Activated CD4-positive, CD25-positive, alpha-beta regulatory T cell (primary cell): ENCODE measurements at places on chromosomes 1 and 21.

GRCh38 chr1:201499191-201499590, 7.7 kb downstream of the CSRP1 start:
- no peak for DNase-seq

- no peak for DNase-seq
These were observed 11.0 kb downstream of the HYI start for GRCh38 chr1:43442756-43443155.

GRCh38 chr21:34143685-34144182, 70.4 kb downstream of the MRPS6 start:
- DNase-seq = no peak

DNA sequence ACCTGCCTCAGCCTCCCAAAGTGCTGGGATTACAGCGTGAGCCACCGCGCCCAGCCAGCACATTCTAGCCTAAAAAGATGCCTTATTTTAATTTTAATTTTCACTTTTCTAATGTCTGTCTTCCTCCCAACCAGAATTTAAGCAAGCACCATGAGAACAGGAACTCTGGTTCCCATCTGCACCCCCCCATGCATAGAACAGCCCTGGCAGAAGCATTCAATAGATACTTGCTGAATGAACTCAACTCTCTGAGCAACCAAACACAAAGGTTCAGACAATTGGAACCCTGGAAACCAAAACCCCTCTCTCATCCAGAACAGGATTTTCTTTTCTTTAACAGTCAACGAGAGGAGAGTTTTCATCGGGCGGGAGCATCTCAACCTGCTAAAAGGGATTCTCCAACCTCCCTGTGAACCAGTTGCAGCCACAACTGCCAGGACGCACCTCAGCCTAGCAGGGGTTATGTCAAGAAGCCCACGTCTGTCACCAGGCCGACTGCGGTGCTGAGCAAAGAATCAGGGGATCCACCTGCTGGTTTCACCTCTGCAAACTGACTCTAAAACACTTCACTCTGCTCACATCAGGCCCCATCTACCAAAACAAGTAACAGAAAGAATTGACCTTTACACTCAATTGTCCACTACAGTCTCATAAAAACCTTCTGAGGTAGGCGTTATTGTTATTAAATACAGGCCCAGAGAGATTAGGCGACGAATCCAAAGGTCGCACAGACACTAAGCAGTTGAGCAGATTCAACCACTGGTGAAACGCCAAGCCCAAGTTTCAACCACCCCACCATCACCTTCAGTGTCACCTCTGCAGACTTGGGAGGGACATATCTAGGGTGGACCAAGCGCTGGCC, 1.7 kb downstream of the KIAA2013 start:
- no peak for DNase-seq

GRCh38 chr1:59309392-59309791, 12.5 kb downstream of the FGGY start:
- no peak for DNase-seq

GRCh38 chr1:19824541-19824940, 9.5 kb upstream of the RNF186 start:
- DNase-seq = no peak

DNA sequence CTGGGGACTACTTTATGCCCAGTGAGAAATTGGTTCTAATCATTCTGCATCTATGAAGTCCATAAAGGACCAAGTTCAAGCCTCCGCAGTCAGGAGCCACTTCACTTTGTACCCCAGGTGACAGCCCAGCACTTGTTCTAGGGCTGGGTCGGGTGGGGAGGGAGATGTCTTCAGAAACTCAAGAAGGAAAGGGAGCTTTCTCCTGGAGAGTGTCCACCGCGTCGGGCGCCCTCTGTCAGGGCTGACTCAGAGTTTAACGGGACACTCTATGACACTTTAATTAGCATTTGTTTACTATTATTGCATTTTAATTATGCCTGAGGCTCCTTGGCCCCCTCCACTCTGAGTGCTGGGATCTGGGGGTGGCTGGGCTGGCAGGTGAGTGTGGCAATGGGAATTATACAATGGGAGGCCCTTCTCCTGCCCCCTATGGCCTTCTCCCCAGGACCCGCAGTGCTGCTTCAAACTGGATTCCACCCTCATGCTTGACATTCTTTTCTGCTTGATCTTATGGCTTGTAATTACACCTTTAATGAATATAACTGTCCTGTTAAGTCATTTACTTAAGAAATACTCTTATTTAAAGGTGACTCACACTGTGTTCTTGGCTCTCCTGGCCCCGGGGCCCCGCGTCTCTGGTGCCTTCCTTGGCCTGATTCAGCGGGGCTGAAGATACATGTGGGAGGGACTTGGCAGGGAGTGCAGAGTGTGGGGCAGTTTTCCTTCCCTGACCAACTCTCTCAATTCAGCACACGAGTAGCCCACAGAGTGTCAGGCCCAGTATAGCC, 136.6 kb downstream of the PLXNA2 start:
- DNase-seq = no peak

GRCh38 chr21:42228709-42229220, 9.8 kb downstream of the ABCG1 start:
- no peak for DNase-seq

DNA sequence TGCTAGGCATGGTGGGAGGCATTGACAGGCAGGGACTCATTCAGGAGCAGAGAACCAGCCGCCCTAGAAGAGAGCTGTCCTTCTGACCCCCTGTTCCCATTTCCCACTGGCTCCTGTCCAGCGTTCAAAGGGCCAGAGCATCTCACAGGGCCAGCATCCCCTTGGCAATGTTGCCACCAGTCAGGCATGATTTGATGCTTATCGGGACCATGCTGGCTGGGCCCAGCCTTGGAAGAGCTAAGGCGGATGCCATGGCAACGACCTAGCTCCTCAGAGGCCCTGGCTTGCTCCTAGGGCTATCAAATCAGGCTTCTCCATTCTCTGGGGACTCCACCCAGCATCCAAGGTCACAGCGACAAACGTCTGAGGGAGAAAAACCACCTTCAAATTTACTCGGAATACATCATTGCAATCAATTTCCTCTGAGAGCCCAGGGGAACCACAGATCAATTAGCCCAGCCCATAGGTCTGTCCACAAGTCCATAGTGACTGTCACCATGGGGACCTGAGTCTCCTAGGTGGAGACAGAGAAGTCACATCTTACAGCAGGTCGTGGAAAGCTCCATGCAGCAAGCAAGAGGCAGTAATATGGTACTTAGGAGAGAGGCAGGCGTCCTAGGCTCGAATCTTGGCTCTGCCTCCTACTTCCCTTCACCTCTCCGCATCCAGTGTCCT, 14.1 kb upstream of the VWA5B1 start:
- DNase-seq = no peak

DNA sequence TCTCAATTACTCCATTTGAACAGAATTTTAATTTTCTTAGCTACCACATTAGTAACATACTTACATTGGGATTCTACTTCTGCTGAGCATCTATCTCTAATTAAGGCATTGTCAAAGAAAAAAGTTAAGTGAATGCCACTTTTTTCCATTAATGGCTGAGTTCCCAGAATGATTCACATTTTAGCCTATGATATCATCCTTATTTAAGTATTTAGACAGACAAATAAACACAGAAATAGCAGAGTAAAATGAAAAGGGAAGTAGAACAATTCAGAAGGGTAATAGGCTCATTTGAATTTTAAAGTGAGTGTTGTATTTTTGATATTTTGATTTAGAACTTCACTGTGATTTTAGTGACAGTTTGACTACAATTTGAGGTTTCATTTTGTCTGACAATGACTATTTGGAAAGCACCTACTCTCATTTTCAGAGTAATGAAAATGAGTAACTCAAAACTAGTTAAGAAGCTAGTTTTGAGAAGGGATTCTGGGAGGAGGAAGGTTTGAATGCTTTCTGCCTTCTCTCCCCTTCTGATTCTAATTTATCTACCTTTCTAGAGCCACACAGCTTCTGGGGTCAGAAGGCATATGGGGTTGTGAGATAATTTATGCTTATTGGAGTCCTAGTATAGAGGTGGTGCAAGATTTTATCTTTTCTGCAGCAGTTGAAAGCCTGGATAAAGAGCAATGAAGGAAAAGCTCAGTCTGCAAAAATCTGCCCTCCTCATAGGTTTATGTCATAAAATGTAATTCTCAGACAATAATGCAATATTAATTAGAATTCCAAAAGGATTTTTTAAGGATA, 15.5 kb downstream of the LYPLAL1 start:
- no peak for DNase-seq

DNA sequence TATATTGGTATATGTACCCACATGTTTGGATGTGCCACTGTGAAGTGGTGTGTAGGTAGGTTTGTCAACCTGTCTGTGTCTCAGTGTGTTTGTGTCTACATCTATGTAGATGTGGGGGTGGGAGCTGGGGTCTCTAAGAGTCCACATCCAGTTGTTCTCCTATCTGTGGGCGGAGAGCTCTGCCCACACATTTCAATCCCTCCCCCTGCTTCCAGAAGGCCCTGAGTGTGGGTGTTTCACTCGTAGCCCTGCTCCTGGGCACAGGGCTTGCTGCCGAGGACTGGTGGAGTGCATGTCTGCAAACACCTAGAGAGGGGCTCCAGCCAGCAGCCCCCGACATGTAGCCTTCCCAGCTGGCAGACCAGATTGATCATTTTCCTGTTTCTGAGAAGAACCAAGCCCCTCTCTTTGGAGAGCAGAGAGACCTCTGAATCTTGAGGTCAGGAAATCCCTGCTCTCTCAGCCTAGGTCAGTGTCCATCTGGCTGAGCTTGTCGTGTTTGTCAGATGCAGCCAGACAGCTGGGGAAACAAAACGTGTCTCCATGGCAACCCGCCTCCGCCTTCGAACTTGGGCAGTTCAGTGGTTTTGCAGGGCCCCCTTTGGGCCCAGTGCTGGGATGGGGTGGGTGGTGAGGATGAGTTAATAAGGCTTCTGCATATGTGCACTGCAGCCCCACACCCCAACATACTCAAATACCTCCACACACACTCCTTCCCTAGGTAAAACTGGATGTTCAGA, 31.2 kb upstream of the SYNC start:
- no peak for DNase-seq

DNA sequence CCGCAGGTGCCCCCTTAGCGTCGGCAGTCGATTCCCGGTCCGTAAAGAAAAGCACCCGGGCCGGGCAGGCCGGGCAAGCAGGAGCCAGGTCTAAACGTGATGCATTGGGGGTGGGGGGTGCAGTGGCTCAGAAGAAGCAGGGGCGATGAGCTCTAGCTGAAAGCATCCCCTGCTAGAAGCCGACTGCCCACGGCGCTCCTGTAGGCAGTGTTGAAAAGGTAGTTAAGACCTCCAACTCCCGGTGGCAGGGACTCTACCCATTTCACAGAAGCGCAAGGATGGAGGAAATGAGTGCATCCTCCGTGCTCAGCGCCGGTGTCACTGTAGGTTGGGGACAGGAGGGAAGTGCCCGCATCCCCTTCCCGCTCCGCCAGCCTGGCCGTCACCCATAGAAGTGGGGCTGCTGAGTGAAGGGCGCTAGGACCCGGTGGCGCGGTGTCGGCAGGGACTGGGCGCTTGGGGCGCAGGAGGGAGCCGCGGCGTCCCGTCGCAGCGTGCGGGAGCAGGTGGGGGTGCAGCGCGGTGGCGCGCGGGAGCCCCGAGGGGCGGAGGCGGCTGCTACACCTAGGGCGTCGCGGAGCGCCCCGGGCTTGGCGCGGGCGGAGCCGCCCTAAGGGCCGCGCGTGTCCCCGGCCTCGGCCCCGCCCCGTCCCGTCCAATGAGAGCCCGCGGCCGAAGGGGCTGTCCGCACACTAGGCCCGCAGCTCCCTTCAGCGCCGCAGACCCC, at the start of gene WNT2B:
WNT2B (plus strand) TSS at position 688 of the 727 bp plus-strand sequence. CDS start 298 bp downstream, outside the sequence.
- peak; percentile 13 for DNase-seq

GRCh38 chr1:112906150-112906698, 49.8 kb downstream of the SLC16A1 start:
- no peak for DNase-seq

GRCh38 chr1:106072909-106073600, 983.4 kb upstream of the PRMT6 start:
- no peak for DNase-seq

GRCh38 chr1:222618001-222618879, at the start of gene MIA3:
Gene MIA3 (plus strand): TSS chr1:222618097. CDS start chr1:222618111, 14 bp downstream.
- peak; percentile 79 for DNase-seq

GRCh38 chr1:26210147-26210870, 19.9 kb downstream of the CATSPER4 start:
- no peak for DNase-seq

DNA sequence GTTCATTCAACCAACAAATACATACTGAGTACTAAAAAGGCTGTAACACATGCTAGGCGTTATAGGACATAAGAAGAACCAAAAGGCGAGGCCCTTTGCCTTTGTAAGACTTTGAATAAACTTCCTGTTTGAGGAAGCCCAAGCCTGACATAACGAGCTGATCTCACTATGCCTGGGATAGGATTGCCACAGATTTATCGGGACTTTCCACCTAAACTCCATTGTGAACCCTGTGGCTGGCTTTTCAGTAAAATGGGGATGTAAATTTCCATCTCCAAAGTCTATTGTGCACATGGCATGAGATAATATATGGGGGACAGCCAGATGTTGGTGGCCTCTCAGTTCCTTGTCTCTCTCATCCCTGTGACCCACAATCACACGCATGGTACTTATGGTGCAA, 41.9 kb downstream of the LMO4 start:
- no peak for DNase-seq

- no peak for DNase-seq
These were observed 10.2 kb upstream of the CHIT1 start for GRCh38 chr1:203239526-203240305.

DNA sequence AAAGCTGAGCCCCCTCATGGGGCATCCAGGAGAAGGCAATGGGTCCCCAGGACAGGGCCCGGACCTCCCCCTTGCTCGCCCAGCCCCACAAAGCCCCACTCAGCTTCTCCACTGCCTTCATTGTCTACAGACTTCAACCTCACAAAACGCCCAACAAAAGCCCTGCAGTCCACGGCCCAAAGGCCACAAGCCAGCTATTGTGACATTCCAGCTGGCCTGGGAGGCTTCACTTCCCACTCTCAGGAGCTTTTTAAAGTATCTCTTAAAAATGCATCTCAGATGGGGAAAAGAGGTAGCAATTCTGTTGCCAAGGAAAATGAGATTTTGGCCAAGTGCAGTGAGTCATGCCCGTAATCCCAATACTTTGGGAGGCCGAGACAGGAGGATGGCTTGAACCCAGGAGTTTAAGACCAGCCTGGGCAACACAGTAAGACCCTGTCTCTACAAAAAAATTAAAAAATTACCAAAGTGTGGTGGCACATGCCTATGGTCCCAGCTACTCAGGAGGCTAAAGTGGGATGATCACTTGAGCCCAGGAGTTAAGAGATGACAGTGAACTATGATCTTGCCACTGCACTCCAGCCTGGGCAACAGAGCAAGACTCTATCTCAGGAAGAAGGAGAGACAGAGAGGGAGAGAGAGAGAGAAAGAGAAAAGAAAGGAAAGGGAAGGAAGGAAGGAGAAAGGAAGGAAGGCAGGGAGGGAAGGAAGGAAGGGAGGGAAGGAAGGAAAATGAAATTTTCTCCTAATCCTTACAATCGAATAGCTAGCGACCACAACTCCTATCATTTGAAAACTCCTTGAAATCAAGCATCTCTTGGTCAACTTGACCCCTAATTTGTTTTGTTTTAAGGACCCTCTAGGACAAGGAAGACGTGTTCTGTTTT, 31.4 kb upstream of the TARDBP start:
- no peak for DNase-seq

GRCh38 chr1:182389619-182390047, 2.0 kb downstream of the GLUL start:
- no peak for DNase-seq
